ENCODE measurements at places on chromosomes 2 and 18.

GRCh38 chr2:152075461-152076050 is 23.3 kb downstream of the CACNB4 start:
- DNase-seq, result no peak

DNA sequence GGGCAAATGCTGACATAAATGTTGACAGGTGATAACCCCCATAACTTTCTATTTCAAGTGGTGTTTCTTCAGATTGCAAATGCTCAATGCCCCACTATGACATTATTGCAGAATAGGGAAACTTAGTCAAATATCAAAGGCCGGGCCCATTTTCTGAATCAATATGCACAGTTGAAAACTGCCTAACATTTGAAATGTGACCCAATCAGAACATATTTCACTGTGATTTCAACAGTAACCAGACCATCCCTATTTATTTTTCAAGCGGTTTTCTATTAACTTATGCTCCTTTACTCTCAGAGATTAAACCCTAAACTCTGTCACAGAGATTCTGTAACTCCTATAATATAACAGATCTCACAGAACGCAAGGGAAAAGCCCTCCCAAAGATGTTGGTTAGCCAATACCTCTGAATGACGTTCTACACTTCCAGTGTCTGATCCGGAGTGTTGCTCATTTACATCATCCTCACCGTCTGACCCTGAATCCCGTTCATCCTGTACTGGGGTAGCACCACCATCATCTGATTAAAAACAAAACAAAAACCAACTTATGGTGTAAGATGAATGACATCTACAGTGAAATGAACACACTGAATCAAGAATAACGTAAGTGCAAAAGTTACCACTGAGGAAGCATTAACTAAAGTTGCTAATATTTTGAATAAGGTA is 2.9 kb downstream of the IWS1 start:
- DNase-seq, result no peak

DNA sequence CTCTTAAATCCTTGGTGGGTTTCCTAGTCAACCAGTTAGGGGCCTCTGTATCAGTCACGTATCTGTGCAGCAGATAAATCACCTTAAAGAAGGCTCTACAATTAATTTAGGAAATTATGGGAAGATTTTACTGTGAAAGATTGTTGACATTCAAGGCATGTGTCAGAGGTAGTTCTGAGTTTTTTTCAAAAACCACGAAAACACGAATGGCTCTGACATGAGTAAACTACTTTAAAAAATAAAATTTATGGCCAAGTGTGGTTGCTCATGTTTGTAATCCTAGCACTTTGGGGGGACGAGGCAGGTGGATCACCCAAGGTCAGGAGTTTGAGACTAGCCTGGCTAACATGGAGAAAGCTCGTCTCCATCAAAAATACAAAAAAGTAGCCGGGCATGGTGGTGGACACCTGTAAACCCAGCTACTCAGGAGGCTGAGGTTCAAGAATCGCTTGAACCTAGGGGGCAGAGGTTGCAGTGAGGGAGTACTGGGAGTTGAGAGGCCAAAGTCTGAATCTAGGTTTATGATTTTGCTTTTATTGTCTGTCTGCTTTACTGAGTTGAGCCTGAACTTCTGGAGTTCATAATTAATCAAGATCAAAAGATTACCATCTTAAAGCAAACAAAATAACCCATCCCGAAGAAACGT is 77.1 kb downstream of the SPRED2 start:
- no peak for DNase-seq

- no peak for DNase-seq
Measured at GRCh38 chr2:16526193-16526592, 139.4 kb downstream of the CYRIA start.

DNA sequence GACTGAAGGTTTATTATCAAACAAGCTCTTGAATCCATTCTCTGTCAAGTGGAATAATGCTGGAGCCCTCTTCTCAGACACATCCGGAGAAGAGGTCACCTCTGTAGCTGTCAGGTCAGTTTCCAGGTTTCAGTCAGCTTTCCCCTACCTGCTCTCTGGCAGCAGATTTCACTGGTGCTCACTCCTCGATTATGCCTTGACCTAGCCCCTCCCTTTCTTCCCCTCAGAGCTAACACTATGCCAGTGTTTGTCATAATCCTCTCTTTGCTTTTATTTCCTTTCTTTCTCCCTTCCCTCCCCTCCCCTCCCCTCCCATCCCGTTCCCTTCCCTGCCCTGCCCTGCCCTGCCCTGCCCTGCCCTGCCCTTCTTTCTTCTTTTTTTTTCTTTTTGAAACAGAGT is 22.5 kb upstream of the PLEKHM3 start:
- DNase-seq, result no peak

GRCh38 chr2:238929242-238930081 is 81.6 kb downstream of the TWIST2 start:
- DNase-seq, result no peak

- DNase-seq, result no peak
Measured at GRCh38 chr2:225740086-225740485, 340.6 kb downstream of the NYAP2 start.

DNA sequence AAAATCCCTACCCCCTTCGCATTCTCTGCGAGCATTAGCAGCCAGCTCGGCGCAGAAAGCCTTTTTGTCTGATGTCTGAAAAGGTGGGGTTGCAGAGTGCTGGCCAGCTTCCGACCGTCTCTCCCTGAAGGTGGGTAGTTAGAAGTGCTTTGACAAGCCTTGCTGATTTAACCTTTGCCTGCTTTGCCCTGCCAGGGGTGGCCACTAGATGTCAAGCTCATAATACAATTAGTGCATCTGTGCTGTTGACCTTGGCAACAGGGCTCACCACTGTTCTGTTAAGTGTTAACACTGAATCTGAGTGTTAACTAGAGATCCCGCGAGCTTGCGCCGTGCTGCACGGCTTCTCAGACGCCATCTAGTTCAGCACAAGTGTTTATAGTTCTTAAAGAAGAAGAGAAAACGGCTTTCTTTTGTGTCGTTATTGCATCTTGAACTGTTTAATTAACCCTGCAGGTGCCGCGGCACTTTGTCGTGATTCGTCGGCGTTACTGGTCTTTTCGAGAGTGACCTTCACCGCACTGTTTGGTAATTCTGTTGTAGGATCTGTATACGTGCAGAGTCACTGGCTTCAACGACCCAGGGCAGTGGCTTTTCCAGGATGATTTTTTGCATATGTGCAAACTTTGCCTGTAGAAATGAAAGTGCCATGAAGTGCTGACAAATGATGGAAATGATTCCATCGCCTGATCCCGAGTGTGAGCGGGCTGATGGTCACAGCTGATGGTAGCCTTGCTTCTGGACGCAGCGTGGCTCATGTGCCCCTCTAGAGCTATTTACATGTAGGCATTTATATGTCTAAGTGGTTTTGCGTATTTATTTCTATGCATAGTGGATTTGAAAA is 5.5 kb downstream of the SALL3 start:
- no peak for DNase-seq

- DNase-seq, result no peak
Measured at GRCh38 chr18:59232309-59233016, 12.5 kb downstream of the GRP start.

DNA sequence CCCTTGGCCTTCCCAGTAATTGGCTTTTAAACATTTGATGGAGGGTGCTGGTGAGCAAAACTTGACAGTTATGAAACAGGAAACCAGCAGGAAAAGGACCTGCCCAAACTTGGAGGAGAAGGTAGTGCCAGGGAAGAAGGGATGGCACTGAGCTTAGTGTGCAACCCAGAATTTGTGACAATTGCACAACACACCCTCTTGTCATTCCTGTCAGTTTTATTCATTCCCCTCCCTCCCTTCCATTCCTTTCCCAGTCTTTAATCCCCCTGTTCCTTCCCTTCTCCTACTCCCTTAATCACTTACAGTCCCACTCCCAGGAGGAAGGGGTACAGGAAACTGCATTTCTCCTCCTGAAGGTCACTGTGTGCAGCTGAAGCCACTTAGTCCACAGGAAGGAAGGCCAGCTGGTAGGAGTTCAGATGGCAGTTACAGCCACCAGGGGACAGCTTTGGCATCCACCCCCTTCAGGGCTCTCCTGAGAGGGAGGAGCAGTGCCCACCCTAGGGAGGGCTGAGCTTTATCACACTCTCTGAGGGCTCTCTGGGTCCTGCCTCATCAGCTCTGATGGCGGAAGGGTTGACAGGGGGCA is 24.0 kb upstream of the SIGLEC15 start:
- DNase-seq, result no peak

- DNase-seq, result no peak
Measured at GRCh38 chr2:141393214-141393545, 737.6 kb downstream of the LRP1B start.

DNA sequence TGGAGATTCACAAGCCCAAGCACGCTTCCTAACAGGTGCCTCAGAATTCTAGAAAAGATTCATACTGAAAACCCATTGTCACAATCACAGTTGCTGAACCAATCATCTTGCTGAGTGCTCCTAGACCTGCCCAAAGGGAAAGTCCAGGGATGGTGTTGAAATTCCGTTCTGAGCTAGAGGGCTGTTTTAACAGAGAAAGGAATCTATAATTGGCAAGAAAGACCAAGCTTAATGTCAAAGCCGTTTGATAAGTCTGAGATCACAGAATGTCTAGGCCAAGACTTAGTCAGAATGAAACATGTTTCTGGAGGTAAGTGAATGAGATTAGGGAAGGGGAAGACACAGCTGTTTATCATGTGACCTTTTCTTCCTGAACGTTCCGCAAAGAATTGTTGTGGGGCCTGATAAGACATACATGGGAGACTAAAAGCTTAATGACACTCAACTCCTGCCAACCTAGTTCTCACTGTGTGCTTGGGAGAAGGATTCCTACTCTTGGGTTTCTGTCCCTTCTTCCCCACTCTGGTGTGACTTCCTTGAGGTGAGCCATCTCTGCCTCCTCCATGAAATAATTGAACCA is 27.5 kb downstream of the PMAIP1 start:
- DNase-seq, result no peak

GRCh38 chr2:242034138-242034537 is 164.6 kb downstream of the RTP5 start:
- no peak for DNase-seq

DNA sequence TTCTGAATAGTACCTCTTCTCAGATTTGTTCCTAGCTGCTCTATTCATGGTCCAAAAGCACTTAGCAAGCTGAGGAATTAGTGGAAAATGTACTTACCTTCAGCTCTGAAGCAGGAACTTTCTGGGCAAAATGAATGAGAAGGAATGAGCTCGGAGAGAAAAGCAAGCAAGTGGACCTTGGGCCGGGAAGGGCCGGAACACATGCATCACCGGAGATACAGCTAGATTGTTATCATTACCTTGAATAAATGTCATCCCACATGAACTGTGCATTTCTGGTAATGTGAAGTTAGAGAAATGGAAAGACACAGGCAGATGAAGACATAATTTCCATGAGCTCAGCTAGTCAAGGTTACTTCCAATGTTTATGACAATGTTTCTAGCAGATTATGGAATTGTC is at the start of gene MC2R:
Gene MC2R, minus strand, starts transcription at position 146 of the 400 bp plus-strand sequence. CDS start 30,018 bp downstream, outside the sequence.
- DNase-seq, result no peak

All from DMS 273 treated with DMSO at 0.1 percent for 48 hours (cell line).